Upper lobe of left lung (tissue), 6 donors: ENCODE measurements at places on chromosomes 7 and 10. TPM values are rescaled to one million over a fixed set of nuclear protein-coding genes. Genes with fewer than 3 reads are reported as not detected.

- no peak for DNase-seq
These were observed 54.5 kb upstream of the PDZD8 start for GRCh38 chr10:117429643-117430265.

DNA sequence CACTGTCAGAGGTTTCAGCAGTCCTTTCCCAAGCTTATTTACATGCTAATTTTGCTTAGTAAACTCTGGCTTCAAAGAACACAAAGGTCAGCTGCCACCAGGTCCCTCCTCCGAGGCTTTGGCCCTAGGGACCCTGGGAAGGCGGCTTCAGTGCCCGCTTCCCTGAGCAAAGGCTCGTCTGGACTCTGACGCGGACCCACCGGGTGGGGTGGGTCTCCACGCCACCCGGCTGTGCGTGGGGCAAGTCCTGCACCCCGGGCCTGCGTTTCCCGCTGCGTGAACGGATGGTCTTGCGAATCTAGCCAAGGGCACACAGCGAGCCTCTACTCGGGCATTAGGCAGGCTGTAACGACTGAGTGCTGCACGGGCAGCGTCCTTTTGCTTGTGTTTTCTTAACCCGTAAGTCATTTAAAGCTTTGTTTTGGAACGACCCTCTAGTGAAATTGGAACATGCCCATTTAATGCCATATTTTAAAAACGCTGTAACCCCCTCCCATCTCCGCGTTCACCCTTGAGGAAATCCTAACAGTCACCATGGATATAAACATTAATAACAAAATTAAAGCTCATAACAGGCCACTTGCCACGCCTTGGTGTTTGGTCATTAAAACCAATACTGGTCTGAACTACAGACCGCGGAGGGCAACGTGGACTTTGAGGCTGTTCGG lies 828 bp downstream of the BNIP3 start:
- DNase-seq: peak; percentile 74

DNA sequence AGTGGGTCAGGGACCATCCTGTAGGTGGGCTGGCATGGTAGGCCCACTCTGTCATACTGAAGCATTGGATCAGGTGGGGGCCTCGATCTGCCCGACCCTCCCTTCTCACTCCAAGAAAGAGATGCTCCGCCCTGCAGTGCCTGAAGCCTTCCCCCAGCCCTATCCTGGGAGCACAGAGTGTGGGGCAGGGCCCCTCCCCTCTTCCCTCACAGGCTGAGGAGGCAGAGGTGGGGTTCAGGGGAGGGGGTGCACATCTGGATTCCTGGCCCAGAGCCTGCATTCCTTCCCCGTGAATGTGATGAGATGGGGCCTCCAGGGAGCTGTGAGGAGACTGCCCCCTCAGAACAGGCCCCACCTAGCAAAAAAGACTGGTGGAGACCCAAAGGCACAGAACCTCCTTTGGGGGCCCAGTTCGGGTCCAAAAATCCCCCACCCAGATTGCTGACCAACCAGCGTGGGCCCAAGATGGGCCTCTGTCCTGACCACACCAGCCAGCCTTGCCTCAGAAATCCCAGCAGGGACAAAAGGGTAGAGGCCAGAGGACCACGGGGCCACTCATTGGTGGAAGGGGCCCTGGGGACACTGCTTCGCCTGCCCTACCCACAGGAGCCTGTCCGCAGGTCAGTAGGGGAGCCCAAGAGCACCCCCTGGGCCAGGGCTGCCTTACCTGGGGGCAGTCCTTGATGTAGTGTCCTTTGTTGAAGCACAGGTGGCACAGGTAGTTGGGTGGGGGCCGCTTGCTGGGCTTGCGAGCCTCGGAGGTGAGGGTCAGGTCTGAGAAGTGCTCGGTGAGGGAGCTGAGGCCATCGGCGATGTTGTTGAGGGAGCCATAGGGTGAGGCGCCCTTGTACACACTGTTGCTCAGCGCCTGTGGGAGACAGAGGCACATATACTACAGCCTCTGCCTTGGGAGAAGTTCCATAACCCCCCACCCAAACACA lies 13.3 kb downstream of the ZCCHC24 start:
- no peak for DNase-seq

Gene NME8
- 6.3 TPM for total RNA-seq

- DNase-seq: no peak
These were observed 128.5 kb upstream of the PFKP start for GRCh38 chr10:2938869-2939268.

DNA sequence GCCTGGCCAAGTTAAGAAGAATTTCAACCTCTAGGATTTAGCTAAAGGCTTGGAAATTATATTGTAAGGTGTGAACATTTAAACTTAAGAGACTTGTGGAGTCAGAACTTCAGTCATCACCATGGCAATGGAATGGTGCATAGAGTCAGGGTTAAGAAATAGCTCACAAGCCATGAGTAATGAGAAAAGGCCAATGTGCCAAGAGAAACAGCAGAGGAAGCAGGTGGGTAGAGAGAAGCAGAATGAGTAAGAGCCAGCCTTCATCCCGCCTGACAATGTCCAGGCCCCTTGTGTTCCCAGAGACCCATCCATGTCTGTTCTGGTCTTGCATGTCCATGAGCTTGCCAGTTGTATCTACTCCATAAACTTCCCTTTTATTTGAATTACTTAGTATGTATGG lies 62.6 kb upstream of the TBX20 start:
- no peak for DNase-seq

GRCh38 chr7:1829111-1829510 lies 159.0 kb downstream of the ELFN1 start:
- peak; percentile 70 for DNase-seq

DNA sequence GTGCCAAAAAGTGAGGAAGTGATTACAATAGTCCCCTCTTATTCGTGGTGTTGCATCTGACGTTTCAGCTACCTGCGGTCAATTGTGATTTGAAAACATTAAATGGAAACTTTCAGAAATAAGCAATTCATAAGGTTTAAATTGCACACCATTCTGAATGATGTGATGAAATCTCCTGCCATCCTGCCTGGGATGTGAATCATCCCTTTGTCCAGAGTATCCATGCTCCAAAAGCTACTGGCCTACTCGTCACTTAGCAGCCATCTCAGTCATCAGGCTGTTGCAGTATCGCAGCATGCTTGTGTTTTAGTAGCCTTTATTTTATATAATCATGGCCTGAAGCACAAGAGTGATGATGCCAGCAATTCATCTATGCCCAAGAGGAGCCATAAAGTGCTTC lies 97.7 kb upstream of the CDCA7L start:
- no peak for DNase-seq

Gene THNSL1
- total RNA-seq: 3.2 TPM

Gene NSMCE4A
- total RNA-seq: 131 TPM

Gene ERVW-1
- total RNA-seq: not detected

- DNase-seq: no peak
These were observed 673.9 kb upstream of the ANKRD30A start for GRCh38 chr10:36451391-36451970.

Gene ZNF800
- 32.2 TPM for total RNA-seq

DNA sequence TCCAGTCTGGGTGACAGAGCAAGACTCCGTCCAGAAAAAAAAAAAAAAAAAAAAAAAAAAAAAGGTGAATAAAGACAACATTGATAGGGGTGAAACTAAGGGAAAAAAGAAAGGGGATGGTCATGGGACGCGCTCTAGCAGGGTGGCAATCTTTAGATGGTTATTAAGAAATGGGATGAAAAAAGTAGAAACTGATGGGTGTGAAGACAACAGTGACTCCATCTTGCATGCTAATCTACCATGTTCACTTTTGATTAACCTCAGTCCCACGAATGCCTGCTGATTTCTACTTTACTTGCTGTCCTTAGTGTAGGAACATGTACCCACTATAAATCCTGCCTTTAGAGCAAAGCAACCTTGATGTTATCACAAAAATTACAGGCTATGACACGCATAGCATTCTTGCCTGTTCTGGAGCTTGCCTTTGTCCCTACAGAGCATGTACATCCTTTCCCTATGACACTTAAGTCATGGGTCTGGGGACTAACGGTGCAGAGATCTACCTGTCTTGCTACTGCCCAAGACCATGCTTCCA lies 38.5 kb downstream of the P4HA1 start:
- DNase-seq: no peak

GRCh38 chr7:128192497-128193142 lies 48.5 kb upstream of the LEP start:
- DNase-seq: peak; percentile 6

DNA sequence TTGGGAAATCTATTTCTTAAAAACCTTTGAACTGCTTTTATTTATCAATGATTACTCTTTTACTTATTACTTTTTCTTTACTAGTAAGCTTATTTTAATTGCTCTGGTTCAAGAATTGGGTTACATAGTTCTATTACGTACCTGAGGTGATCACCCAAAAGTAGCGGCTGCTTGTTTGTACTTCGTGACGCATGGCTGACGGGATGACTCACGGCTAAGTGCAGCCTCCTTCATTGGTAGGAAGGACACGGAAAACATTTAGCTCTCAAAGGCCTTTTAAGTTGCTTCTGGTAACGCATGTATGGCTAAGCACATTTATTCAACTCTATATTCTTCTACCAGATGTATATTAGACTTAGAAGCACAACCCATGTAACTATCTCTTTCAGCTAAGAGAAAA lies 285.8 kb upstream of the SP4 start:
- DNase-seq: no peak

DNA sequence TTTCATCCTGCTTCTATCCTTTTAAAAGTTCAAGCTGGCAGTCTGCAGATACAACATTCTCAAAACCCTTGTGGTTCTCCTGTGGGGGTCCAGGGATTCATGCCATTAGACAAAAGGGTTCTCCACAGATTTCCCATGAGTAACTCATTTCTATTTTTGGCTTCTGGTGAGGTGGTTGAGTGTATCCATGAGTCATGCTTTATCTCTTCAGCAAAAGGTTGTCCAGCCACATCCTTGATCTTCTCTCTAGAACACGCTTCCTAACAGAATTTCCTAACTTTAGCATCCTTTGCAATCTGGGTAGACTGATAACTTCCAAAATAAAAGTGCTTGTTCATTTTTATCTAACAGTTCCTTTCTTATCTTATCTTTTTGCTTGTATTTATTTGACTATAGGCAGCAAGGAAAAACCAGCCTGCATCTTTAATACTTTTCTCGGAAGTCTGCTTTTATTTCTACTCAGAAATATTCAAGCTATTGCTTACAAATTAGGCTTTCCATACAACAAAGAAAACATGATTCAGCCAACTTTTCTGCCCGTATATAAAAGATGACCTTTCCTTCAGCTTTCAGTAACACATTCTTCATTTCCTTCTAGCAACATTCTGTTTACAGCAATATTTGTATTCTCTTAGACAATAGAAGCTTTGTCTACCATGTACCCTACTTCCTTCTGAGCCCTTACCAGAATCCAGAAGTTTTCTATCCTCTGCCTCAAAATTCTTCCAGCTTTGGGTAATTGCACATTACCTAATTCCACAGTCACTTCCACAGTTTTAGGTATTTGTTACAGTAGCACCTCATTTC lies 79.3 kb upstream of the IL6 start:
- no peak for DNase-seq

Gene ITIH5
- 10.7 TPM for total RNA-seq
